Fibroblast of lung (primary cell): ENCODE measurements at places on chromosomes 12 and 14.

- DNase-seq, result peak; percentile 91
Observed at GRCh38 chr12:96177013-96177412, 17.2 kb upstream of the ELK3 start.

DNA sequence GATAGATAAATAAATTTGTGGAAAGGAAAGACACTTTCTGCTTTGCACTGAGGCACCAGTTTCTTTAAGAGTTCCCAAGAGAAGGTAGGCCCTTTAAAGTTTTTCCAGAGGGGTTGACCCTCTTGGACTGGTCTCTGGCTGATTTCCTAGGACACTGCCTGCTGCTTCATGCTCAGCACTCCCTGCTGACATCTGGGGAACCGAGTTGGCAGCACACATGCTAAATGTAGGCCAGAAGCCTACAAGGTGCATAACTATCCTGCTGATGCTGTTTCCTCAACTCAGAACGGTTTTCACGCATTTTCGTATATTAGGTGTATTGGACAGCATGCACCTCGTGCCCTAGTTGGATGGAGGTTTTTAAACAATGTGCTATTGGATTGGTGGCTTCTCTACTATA is 887.2 kb upstream of the SEL1L start:
- no peak for DNase-seq

DNA sequence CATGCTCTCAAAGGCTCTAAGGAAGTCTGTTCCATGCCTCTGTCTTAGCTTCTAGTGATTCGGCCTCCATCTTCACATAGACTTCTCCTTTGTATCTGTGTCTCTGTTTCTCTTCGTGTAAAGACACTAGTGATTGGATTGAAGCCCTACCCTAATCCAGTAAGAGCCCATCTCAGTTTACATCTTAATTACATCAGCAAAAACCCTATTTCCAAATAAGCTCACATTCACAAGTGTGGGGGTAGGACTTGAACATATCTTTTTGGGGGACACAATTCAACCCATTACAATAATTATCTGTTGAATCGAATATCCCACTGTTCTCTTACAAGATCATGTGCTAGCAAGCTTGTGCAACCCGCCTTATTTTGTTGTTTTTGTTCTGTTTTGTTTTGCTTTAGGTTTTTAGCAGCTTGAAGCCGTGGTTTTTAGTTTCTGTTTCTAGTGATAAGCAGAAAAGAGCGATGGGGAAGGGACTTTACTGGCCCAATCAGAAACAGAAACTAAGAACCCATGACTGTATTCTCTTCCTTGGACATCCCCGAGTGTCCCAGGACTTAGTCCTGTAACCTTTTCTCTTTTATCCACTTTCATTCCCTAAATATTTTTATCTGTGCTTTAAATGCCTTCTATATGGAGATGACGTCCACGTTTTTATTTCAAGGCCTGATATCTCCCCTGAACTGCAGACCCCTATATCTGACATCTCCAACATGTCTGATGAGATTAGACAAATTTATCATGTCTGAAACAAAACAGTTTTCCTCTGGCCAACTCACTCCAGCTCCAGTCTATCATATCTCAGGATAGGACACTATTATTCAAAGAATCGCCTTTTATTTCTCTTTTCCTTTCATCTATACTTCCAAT is 353.0 kb downstream of the CCDC91 start:
- DNase-seq, result no peak

DNA sequence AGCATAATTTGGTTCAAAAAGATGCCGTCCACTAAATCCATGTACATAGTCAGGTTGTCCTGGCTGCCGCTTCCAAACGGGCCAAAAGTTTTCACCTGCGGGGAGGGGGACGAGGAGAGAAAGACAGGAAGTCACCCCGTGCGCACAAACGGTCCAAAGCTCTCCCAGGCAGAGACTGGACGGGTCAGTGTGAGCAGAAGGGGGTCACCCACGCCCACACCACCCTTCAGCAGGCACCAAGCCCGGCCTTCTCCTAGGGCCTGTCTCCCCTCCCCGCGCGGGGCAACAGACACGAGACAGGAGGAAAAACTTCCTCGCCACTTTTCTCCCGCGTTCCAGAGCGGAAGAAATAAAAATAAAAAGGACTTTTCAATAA is 888 bp downstream of the CCDC88C start:
- no peak for DNase-seq

- DNase-seq, result no peak
Observed at GRCh38 chr12:58976146-58976545, 55.8 kb upstream of the LRIG3 start.

DNA sequence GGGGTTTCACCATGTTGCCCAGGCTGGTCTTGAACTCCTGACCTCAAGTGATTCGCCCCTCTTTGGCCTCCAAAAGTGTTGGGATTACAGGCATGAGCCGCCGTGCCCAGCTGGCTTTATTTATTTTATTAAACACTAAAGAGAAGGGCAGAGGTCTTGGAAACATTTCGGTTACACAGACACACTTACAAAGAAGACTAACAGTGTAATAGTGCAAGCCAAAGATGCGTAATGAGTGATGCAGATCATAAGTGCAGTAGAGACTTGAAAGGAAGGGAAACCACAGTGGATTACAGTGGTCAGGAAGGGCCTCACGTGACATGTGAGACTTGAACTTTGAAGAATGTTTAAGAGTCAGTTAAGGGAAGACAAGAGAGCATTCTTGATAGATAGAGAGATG is 33.9 kb upstream of the CDK17 start:
- peak; percentile 100 for DNase-seq

- no peak for DNase-seq
Observed at GRCh38 chr14:105076805-105077648, 11.8 kb upstream of the GPR132 start.

DNA sequence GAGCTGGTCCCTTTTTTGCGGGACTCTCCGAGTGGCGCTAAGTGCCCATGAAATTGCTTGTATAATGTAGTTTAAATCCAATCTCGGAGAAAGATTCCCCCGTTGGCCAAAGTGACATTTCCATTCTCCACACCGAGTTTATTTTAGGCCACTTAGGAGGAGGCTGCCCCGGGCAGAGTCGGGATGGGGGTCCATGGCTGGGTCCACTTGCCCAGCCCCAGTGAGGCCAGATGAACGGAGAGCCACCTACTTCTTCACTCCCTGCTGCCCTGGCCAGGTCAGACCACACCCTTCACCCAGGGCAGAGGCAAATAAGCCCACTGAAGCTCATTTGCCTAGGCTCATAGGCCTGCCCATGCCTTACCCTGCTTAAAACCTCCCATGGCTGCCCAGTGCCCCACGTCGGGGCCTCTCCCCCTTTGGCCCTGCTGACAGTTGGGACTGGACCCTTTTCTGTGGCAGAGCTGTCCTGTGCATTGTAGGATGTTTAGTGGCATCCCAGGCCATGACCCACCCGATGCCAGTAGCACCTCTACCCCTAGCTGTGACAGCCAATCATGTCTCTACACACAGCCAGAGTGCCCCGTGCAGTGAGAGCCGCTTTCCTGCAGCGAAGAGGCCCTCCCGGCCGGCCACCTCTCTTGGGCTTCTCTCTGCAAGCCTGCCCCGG is 51.3 kb downstream of the FAM222A start:
- DNase-seq, result no peak
